ENCODE measurements at places on chromosomes 5 and 9.

DNA sequence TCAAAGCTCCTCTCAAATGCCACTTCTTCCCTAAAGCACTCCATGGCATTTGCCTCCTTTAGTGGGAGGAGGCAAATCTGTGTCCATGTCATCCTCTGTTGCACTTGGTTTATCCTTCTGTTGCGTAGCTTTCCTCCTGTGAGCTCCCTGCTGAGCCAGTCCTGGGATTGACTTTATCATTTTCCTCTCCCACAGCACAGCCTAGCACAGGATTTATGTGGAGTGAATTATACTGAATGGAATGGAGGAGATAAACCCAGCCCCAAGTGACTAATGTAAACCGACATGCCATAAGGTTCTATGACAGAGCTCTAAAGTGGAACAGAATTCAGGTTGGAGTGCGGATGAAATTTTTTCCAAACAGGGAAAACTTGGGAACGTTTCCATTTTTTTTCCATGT, 26.4 kb upstream of the TOMM5 start:
- no peak for DNase-seq

DNA sequence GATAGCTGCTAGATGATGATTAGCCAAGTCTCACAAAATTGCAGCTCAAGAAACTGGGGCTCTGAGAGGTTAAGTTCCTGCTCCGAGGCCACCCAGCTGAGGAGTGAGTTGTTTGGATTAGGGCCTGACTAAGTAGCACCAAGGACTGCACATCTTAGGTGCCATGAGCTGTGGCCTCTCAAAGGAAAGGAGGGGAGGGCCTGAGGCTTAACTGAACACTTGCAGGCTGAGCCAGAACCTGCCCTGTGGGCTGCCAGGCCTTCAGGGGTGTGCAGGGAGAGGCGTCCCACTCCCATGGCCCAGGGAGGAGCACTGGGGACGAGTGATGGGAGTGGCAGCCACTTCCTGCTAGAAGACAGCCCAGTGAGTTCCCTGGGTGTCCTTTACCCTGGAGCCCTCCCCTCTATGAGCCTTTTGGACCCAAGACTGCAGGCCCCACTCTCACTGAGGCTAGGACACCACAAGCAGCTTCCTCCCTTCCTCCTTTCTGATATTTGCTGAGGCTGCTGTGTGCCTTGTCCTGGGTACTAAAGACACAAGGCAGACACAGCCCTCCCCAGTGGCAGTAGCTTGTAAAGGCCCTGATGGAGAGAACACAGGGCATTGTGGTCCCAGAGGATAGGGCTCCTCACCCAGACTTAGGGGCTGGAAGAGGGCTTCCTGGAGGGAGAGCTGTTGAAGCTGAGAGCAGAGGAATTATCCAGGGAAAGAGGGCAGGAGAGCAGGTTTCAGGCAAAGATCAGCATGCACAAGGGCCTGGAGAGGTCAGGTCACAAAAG, 22.1 kb downstream of the LMX1B start:
- no peak for DNase-seq

DNA sequence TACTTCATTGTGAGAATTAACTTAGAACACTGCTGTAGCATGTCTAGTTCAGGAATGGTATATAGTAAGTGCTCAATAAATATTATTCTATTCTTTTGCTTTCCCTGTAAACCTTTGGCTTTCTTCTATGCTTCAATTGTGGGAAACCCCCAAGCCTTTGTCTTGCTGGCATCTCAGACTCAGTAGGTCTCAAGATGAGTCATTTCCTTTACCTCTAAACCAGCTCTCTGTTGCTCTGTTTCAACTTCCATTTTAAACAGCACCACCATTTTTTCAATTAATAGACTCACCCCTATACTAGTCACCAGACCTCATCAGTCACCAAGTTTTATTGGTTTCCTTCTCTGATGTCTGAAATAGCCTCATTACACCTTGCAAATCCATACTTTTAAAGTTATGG, 43.5 kb downstream of the DMAC1 start:
- no peak for DNase-seq

GRCh38 chr5:172146748-172147092, 41.3 kb downstream of the STK10 start:
- DNase-seq, result no peak

- DNase-seq, result no peak
Observed at GRCh38 chr9:26262421-26263107, 584.3 kb upstream of the TUSC1 start.

GRCh38 chr5:101977729-101978345, 318.2 kb downstream of the SLCO4C1 start:
- peak; percentile 71 for DNase-seq

DNA sequence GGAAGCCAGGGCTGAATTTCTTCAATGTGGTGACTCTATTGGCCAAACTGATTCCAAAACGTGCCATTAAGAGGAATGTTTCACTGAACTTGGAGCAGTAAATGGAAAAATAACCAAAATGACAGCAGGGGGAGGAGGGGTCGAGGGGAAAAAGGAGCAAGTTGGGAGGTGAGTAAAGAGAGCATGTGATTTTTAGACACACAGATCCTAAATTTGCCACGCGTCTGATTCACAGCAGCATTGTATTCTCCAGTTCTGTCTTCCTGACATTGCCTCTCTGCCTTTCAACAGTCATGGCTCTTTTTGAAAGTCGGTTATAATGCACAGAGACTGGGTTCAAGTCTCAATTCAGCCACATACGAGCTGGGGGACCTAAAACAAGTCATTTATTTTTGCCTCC, 22.0 kb upstream of the ADRB2 start:
- no peak for DNase-seq

GRCh38 chr5:14114615-14115251, 28.4 kb upstream of the TRIO start:
- no peak for DNase-seq

DNA sequence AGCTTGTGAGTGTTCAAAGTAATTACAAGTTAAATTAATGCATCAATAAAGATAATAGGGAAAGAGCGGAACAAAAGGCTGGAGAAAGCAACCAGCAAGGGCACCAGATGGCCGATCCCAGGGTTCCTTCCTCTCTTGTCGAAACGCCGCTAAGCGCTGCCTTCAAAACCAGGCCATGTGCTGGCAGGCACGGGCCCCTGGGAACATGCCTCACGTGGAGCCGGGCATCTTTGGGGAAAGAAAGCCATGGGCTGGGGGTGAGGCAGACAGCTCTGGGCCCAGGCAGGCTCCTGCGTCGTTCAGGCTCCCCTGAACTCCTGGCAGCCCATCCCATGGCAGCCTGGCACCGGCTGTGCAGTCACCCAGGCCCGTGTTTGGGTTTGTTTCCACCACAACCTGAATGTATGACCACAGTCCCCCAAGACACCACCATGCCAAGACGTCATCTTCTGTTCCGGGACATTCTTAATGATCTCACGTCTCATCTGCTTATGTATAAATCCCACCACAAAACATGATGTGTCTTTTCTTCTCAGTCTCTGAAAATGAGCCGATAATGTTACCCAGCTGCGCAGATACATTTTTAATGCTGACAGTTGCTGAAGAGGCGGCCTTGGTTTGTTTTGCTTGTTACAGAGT, 110.4 kb upstream of the SARDH start:
- DNase-seq, result no peak

GRCh38 chr5:122420091-122420490, 108.1 kb downstream of the SNCAIP start:
- DNase-seq, result no peak

GRCh38 chr5:34673463-34674125, 17.5 kb downstream of the RAI14 start:
- DNase-seq, result no peak

GRCh38 chr5:160311491-160312133, 752 bp downstream of the CCNJL start:
- no peak for DNase-seq

DNA sequence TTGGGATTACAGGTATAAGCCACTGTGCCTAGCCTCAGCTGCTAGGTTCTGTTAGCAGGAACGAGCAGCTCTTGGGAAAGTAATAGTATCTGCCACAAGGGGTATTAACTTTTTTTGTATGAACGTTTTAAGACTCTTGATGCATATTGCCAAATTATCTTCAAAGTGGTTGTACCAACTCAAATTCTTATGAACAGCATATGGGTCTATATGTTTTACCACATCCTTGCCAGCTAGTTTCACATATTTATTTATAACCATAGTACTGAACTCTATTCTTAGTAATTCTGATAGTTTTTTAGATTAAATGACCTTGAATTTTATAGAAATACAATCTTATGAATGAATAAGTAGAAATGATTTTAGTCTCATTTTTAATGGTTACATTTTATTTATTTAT, 80.9 kb downstream of the HSPA4 start:
- no peak for DNase-seq

GRCh38 chr9:99106044-99106375, 1.1 kb downstream of the TGFBR1 start:
- no peak for DNase-seq

Measured in iPS-NIHi11 (cell line).